Spleen (tissue), 13 donors: ENCODE measurements at places on chromosomes 3 and 15. TPM values are rescaled to one million over a fixed set of nuclear protein-coding genes. Genes with fewer than 3 reads are reported as not detected.

The FETUB gene
- not detected for polyA plus RNA-seq

GRCh38 chr15:65937054-65937453 is 67.8 kb downstream of the RAB11A start:
- no peak for DNase-seq

DNA sequence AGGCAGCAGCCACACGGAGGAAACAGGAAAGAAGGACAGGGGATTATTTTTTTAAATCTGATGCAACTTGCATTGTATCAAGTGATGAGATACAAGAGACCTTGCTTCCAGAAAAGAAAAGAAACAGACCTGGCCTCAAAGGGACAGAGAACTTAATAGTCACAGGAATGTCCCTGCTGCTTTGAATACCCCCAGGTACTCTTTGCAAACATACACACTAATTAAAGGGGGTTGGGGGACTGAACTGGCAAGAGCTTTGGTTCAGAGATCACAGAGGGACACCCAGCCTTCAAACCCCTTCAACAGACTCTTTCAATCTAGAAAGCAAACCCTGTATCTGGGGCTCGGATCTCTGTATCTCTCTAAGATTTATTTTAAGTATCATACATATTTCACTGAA is 18.0 kb downstream of the TNIK start:
- no peak for DNase-seq

GRCh38 chr3:64859625-64860535 is 172.1 kb upstream of the ADAMTS9 start:
- no peak for DNase-seq

- no peak for DNase-seq
These were observed 307.8 kb downstream of the GABRG3 start for GRCh38 chr15:27278761-27279160.

The FBXL22 gene
- 1.0 TPM for polyA plus RNA-seq

The ZNF106 gene
- polyA plus RNA-seq = 5.3 TPM

The DAZL gene
- polyA plus RNA-seq = 0.04 TPM

- no peak for DNase-seq
These were observed 62.7 kb upstream of the MFGE8 start for GRCh38 chr15:88975891-88976290.

DNA sequence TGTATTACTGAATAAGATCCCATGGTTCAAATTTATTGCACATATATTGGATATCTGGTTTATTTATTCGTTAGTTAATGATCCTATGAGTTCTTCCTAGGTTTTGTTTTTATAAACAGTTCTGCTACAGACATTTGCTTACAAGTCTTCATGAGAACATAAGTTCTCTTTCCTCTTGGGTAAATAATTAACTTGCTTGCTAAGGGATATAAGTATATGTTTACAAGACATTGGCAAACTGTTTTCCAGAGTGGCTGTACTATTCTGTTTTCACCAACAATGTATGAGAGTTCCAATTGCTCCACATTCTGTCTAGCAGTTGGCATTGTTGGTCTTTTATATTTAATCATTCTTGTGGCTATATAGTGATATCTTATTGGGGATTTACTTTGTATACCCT is 341.8 kb upstream of the GBE1 start:
- no peak for DNase-seq

DNA sequence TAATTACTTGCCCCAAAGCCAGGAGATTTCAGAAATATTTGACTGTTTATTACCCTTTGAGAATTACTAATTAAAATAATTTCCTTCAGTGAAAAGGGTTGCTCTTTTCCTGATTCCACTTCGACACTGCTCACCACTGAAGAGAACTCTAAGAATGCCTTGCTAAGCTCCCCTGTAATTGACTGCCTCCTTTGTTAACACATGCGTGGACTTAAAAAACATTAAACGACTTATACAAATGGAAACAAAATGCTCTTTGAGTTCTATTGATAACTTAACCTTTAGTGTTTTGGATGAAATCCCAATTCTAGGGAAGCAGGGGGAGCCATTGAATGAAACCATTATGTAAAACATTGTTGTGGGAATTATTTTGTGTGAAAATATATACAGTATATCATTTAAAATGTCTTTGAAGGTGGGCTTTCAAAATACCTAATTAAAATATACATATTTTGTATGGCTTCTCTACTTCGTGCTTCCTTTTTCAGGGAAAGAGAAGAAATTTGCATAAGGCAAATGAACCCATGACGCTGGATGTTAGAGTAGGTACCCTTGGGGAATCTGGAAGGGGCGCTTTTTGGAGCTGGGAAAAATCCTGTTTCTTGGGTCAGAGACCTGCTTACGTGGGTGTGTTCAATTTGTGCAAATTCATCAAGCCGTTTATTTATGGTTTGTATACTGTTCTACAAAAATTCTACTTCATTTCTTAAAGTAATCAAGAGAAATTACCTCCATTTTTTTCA is 64.2 kb downstream of the WWTR1 start:
- DNase-seq = no peak

DNA sequence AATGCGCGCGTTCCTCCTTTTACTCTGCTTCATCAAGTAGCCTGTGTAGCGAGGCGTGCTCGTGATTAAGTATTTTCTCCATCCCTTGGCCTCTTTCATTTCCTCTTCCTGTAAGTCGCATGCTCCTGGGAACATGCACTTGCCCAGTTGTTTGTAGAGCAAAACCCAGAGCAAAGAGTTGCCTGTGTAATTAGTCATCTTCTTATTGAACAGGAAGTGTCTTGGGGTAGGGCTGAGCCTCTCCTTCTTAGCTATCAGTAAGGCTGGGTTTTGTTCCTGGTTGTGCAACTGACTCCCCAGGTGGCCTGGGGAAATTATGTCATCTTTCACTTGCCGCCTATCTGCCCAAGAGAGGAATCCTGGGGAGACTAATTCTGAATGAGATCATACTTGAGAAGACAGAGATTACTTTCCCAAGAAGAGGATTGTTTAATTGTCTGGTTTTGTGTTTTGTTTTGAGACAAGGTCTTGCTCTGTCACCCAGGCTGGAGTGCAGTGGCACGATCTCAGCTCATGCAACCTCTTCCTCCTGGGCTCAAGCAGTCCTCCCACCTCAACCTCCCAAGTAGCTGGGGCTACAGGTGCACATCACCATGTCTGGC is 14.9 kb downstream of the LIPH start:
- DNase-seq = peak; percentile 14

GRCh38 chr3:156769721-156770654 is 56.2 kb upstream of the LEKR1 start:
- no peak for DNase-seq

The DNAJC19 gene
- 42.5 TPM for polyA plus RNA-seq

The MESP2 gene
- not detected for polyA plus RNA-seq

DNA sequence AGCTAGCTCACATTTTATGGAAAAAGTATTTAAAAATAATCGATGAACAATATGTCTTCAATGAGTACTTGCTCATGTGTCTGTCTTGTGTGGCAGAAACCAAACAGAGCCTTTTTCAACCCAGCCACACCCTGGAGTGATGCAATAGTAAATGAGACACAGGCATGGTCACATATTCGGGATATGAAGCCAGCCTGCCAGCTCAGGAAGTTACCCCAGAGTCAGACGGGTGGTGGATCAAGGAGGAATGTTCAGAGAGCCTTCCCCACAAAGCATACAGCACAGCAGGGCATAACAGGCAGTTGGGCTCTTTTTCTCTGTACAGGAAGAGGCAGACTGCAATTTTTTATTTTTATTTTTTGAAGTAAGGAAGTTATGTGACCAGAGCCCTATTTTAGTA is 27.3 kb downstream of the LARP6 start:
- no peak for DNase-seq

DNA sequence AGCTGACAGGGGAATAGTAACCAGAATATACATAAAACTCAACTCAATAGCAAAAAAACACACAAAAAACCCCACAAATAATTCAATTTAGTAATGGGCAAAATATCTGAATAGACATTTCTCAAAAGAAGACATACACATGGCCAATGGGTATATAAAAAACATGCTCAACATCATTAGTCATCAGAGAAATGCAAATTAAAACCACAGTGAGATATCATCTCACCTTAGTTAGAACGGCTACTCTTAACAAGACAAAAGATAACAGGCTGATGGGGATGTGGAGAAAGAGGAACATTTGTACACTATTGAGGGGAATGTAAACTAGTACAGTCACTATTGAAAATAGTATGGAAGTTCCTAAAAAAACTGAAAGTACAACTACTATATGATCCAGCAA is 678.6 kb downstream of the MECOM start:
- DNase-seq = no peak

GRCh38 chr3:154334973-154335420 is 10.7 kb upstream of the DHX36 start:
- no peak for DNase-seq

- DNase-seq = no peak
These were observed 24.6 kb downstream of the GLDN start for GRCh38 chr15:51366071-51366470.
